IMR-90 (cell line): ENCODE measurements at places on chromosomes 3 and 15. TPM values are rescaled to one million over a fixed set of nuclear protein-coding genes. Genes with fewer than 3 reads are reported as not detected.

- no peak for DNase-seq
- no peaks in the 10 kb centered on the region for H3K27me3 ChIP-seq
- H3K27ac ChIP-seq: peak overlapping the region; percentile 57
- H3K4me1 ChIP-seq: peaks cover 16% of the 10 kb centered on the region
These were observed 585 bp downstream of the CSK start for GRCh38 chr15:74782259-74783071.

GRCh38 chr3:107598926-107599771 is 76.4 kb downstream of the BBX start:
- peaks cover 4% of the 10 kb centered on the region; the same call in 1 of the 2 replicates for H3K4me1 ChIP-seq
- peak overlapping the region; percentile 29; the same call in 1 of the 2 replicates for H3K4me3 ChIP-seq
- DNase-seq: peak; percentile 44
- H3K36me3 ChIP-seq: no peaks in the 10 kb centered on the region
- H3K27ac ChIP-seq: no peak overlapping the region; the same call in 1 of the 2 replicates

GRCh38 chr3:155423526-155424322 is 130.2 kb upstream of the STRIT1 start:
- no peak overlapping the region for H3K4me3 ChIP-seq
- H3K27me3 ChIP-seq: no peaks in the 10 kb centered on the region
- no peaks in the 10 kb centered on the region for H3K4me1 ChIP-seq
- no peaks in the 10 kb centered on the region for H3K36me3 ChIP-seq
- DNase-seq: no peak

GRCh38 chr3:64094713-64095079 is 71.4 kb upstream of the PSMD6 start:
- H3K27me3 ChIP-seq: no peaks in the 10 kb centered on the region
- no peaks in the 10 kb centered on the region for H3K4me1 ChIP-seq
- no peak overlapping the region for H3K4me3 ChIP-seq
- DNase-seq: no peak

DNA sequence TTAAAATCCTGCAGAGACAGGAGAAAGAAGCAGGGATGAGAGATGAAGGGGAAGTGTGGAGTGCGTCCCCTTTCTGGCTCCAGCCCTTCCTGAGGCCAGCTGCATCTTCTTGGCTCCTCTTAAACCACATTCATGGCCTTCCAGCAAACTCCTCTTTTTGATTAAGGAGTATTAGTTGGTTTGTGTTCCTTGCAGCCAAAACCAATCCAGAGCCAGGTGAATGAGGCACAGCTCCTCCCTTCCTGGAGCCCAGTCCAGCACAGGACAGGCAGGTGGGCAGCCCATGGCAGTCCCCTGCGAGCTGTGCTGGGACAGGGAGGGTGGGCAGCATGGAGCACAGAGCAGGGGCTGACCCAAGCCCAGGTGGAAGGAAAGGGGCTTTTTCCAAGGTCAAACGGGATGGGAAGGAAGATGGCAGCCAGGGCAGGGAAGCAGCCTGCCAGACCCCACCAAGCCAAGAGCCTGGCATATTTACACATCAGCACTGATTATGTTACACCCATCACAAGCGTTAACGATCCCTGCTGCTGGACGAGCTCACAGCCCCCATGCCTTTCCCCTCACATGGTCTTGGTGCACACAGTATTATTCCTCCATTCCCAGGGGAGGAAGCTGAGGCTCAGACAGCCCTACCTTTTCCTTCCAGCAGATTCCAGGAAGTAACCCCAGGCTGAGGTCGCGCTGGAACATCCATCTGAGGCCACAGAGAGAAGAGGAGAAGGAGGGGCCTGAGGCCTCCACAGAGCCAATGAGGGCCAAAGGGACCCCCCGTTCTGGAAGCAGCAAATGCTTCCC is 175.6 kb downstream of the SMAD6 start:
- no peak overlapping the region for H3K4me3 ChIP-seq
- peaks cover 3% of the 10 kb centered on the region for H3K27me3 ChIP-seq
- H3K4me1 ChIP-seq: peaks cover 10% of the 10 kb centered on the region
- no peaks in the 10 kb centered on the region for H3K36me3 ChIP-seq

DNA sequence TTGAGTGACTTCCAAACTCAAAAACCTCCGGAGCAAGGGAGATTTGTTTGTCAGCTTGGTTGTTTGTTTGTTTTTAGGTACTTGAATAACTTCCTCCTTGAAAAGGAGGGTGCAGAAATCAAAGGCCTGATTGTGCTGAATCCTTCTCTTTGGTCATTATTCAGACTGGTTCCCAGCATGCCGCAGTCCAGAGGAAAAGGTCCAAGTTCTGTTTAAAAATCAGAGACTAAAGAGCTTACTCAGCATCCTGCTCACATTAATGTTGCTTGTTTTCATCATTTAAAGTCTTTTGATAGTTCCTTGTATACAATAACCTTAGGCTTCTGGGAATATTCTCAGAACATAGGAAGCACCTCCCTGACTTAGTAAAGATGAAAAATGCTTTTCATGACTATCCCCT is 982 bp upstream of the SCG3 start:
- H3K27me3 ChIP-seq: peaks cover 8% of the 10 kb centered on the region
- no peaks in the 10 kb centered on the region for H3K4me1 ChIP-seq
- H3K4me3 ChIP-seq: no peak overlapping the region
- H3K36me3 ChIP-seq: no peaks in the 10 kb centered on the region
- no peak for DNase-seq

DNA sequence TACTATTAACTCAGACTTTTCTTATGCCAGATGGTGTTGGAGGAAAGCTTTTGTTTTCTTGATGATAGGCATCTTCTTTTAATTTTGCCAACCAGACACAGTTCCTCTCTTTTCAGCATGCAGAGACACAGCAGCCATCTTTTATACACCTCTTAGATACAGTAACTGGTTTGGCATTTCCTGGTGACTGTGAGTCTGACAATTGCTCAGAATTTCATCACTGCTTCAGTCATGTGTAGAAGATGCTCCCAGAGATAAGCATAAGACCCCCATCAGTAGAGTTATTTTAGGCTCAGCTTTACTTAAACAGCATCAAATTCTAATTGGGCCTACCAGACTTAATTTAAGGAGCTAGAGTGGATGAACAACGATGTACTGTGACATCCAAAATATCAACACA is 779.0 kb downstream of the SQOR start:
- no peaks in the 10 kb centered on the region for H3K4me1 ChIP-seq
- DNase-seq: peak; percentile 19
- H3K27me3 ChIP-seq: no peaks in the 10 kb centered on the region
- H3K4me3 ChIP-seq: no peak overlapping the region
- H3K27ac ChIP-seq: no peak overlapping the region

GRCh38 chr15:101050623-101051290 is 131.6 kb downstream of the LRRK1 start:
- H3K4me1 ChIP-seq: peaks cover 4% of the 10 kb centered on the region; the same call in 1 of the 2 replicates
- no peak overlapping the region for H3K4me3 ChIP-seq
- DNase-seq: no peak
- H3K27ac ChIP-seq: no peak overlapping the region
- no peaks in the 10 kb centered on the region for H3K27me3 ChIP-seq
- H3K36me3 ChIP-seq: peaks cover 40% of the 10 kb centered on the region

- H3K27me3 ChIP-seq: no peaks in the 10 kb centered on the region
- no peak for DNase-seq
- no peaks in the 10 kb centered on the region for H3K36me3 ChIP-seq
- no peaks in the 10 kb centered on the region for H3K4me1 ChIP-seq
These were observed 255.5 kb downstream of the EPHB1 start for GRCh38 chr3:135050536-135050935.

GRCh38 chr3:11508346-11509172 is 135.2 kb downstream of the VGLL4 start:
- peaks cover 22% of the 10 kb centered on the region for H3K4me1 ChIP-seq
- no peak overlapping the region for H3K4me3 ChIP-seq
- no peaks in the 10 kb centered on the region for H3K36me3 ChIP-seq
- no peak for DNase-seq
- H3K27ac ChIP-seq: peak overlapping the region; percentile 78

GRCh38 chr3:59286791-59287531 is 237.1 kb upstream of the CFAP20DC start:
- H3K4me3 ChIP-seq: no peak overlapping the region
- peaks cover 5% of the 10 kb centered on the region for H3K4me1 ChIP-seq
- DNase-seq: peak; percentile 21
- H3K27me3 ChIP-seq: no peaks in the 10 kb centered on the region

DNA sequence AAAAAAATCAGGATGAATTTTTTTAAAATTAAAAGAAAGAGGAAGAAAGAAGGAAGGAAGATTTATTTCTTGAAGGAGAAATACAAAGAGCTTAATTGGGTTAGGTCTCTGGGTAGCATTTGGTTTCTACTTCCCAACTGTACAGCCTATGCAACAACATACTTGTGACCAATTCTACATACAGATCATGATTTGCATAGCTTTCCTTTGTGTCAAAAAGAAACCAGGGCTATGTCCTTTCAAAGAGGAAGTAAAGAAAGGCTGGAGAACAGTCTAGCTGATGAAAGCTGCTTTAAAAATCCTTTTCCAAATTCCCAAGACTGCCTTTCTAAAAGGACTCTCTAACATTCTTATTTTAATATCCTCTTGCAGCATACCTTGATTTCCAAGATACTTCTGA is 6.1 kb upstream of the HGD start:
- DNase-seq: peak; percentile 79
- no peaks in the 10 kb centered on the region for H3K36me3 ChIP-seq
- H3K4me1 ChIP-seq: peaks cover 8% of the 10 kb centered on the region
- H3K4me3 ChIP-seq: no peak overlapping the region

DNA sequence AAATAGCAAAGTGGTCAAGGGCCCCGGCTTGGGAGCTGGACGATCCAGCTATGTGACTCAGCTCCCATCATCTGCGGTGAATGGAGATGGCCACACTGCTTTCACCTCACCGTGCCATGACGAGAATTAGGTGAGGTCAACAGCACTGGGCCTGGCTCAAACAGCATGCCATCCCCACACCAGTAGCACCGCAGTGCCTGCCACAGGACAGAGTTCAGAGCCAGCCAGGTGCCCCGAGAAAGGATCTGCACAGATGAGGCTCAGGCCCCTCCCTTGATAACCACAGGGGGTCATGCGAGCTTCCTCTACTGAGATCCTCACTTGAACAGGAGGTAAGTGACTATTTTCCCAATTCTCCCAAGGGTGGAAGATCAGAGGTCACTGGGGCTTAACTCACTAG is 29.4 kb downstream of the ZXDC start:
- H3K27ac ChIP-seq: no peak overlapping the region
- H3K4me3 ChIP-seq: no peak overlapping the region
- H3K4me1 ChIP-seq: peaks cover 9% of the 10 kb centered on the region
- H3K27me3 ChIP-seq: no peaks in the 10 kb centered on the region
- no peak for DNase-seq

DNA sequence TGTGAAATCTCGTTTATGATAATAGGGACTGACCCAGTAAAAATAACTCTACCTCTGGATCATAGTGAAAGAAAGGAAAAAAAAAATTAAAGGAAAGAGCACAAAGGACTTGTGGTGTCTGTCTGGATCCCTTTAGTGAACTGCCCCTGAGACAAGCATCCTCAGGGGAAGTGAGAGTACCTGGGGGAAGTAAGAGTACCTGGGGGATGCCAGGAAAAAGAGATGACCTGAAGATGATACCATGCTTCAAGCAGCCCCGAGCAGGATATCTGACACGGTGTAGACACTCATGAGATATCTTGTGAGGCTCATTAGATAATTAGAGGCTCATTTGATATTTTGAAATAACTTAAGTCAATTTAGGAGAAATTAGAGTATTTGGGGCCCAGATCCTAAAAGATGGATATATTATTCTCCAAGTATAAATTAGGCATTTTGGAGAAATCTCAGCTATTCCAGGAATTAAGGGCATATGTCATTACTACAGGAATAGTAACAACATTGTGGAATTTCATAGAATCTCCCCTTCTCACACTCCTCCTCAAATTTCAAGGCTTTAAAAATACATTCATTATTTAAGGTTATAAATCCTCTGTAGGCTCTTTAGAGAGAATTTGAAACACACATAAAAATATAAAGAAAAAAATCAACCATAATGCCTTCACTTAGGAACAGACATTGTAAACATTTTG is 36.3 kb upstream of the PSMD6 start:
- H3K4me1 ChIP-seq: peaks cover 2% of the 10 kb centered on the region; the same call in 1 of the 2 replicates
- no peaks in the 10 kb centered on the region for H3K27me3 ChIP-seq
- no peak overlapping the region for H3K27ac ChIP-seq
- H3K36me3 ChIP-seq: no peaks in the 10 kb centered on the region

GRCh38 chr3:12438318-12438717 is 46.0 kb upstream of the TSEN2 start:
- no peak overlapping the region for H3K27ac ChIP-seq
- H3K36me3 ChIP-seq: peaks cover 6% of the 10 kb centered on the region; the same call in 1 of the 2 replicates
- 0 out of 2 replicates have a peak, but pooled peaks cover 2% of the 10 kb centered on the region for H3K27me3 ChIP-seq
- peaks cover 9% of the 10 kb centered on the region for H3K4me1 ChIP-seq

DNA sequence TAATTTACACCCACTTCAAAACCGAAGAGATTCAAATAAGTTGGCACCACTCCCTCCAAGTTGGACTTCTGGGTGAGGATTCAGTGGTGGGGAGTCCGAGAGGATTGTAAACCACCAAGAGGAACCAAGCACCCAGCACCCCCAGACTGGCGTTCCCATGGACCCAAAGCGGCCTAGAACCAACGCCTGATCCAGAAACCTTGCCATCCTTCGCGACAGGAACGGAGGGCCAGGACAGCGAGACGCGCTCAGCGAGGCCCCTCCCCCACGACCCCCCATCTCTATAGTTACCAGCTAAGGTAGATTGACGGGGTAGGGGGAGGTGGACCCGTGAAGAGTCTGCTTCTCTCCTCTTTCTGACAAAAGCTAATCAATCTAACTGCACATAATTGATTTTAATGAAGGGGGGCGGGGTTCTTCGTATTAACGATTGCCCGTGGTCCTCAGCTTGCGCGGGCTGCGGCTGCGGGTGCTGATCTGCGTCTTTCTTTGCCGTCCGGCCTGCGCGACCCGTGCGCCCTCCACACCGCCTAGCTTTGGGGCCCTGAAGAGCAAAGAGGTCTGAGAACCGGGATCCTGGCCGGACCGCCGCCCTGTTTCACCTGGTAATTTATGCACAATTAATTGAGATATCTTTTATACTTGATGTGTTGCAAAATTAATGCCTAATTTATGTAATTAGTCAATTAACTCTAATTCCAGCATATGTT is 10.9 kb upstream of the FOXB1 start:
- DNase-seq: no peak
- H3K36me3 ChIP-seq: no peaks in the 10 kb centered on the region
- H3K4me1 ChIP-seq: no peaks in the 10 kb centered on the region
- peaks cover 58% of the 10 kb centered on the region for H3K27me3 ChIP-seq
- H3K27ac ChIP-seq: no peak overlapping the region

- H3K4me1 ChIP-seq: no peaks in the 10 kb centered on the region
- no peaks in the 10 kb centered on the region for H3K36me3 ChIP-seq
- peaks cover 5% of the 10 kb centered on the region for H3K27me3 ChIP-seq
- no peak overlapping the region for H3K4me3 ChIP-seq
These were observed 58.8 kb downstream of the GADL1 start for GRCh38 chr3:30835667-30836066.

DNA sequence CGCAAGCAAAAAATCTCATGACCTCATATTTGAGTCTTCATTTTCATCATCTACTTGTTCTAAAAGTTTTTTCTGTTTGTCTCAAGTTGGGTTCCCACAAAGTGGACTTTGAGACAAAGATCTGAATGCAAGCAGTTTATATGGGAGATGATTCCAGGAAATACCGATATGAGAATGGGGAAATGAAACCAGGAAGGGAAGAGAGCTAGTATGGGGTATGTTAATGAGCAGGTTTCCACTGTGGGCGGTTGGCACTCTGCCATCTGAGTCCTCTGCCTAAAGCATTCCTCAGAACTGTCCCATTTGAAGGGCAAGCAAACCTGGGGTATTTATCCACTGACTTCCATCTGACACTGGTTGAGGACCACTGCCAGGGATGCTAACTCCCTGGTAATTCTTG is 8.8 kb downstream of the ADPRH start:
- H3K4me3 ChIP-seq: no peak overlapping the region
- DNase-seq: no peak
- H3K27ac ChIP-seq: no peak overlapping the region
- H3K4me1 ChIP-seq: no peaks in the 10 kb centered on the region

GABRR3 gene
- total RNA-seq: not detected in 2 replicates

CSTA gene
- total RNA-seq: not detected in 2 replicates

CIDEC gene
- total RNA-seq: not detected in 2 replicates

PIGBOS1 gene
- total RNA-seq: 11.7 and 12.7 TPM in 2 replicates

NR1I2 gene
- not detected in 2 replicates for total RNA-seq
